ENCODE measurements at places on chromosomes 3 and 15.

- DNase-seq = no peak
These were observed 319.9 kb downstream of the ARRDC4 start for GRCh38 chr15:98280284-98280975.

- no peak for DNase-seq
These were observed 511.9 kb downstream of the GBE1 start for GRCh38 chr3:81249540-81250029.

DNA sequence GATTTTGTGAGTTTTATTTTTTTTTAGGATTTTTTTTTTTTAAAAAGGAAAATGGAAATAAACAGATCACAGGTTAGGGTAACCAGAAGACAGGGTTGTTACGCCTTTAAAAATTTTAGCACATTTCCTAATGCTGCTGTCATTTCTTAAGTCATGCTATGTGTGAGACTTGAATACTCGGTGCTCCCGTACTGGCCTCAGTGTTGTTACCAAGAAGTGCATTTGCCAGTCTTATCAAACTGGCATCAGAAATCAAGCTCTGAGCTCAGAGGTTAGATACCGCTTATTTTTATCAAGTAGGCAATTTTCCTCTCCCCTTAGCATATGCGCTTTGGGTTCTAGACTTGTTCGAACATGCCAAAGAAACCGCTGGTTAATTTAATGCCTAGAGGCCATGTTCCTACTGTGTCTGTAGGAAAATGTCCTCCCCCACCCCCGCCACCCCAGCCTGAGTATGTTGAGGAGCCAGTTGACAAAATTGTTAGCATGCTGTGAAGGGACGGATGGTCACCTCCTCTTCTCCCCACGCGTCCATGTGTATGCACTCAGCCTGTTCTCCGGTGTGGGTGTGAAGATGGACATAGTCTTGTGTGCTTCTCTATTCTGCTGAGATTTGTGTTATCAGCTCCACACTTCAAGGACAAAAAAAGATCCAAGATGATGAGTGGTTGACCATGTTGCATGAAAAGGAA is 88.9 kb downstream of the ITPR1 start:
- no peak for DNase-seq

DNA sequence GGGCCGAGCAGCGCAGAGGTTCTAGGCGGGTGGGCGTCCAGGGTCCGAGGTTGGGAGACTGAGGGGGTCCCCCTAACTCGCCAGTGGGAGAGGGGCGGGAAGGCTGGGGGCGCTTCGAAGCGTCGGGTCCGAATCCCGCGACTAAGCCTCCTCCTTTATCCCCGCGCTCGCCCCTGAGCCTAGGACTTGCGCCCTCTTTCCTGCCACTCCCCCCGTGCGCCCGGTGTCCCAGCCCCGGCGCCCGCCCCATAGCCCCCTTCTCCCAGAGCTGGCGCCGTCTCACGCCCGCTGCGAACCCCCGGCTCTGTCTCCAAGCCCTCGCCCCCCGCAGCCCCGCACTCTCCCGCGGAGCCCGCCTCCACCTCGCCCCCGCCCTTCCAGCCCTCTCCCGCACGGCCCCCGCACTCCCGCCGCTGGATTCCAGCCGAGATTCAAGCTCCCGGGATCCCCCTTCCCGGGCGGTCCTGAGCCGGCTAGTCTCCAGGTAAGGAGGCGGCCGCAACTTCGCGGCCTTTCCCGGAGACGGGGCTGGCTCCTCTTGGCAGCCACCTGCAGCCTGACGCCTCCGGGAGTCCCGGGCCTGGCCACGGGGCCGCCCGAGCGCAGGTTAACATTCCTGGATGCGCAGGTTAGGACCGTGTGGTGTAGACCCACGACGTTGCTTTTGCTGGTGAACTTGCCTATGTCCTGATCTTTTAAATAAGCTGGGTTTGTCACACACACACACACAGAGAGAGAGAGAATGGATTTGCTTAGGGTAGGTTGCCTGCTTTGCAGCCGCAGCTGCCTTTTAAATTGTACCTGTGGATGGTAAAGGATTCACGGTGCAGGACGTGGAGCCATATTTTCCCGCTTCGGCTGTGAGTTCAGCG is 563 bp downstream of the PXYLP1 start:
- peak; percentile 8 for DNase-seq

DNA sequence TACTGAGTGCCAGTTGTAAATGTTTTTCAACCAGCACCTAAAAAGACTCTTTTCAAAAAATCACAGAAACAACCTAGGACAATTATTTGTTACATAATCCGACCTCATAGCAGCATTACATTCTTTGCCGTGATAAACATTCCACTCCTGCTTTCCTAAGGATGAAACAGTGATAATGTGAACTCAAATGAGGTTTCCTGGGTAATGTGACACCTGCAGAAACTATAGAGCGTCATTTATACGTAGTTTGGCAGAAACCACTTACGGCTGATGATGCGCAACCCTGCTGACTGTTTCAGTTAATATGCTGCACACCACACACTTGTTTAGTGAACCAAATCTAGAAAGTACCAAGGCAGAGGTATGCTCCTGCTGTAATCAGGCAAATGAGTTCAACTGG is 55.8 kb downstream of the SEMA6D start:
- DNase-seq = no peak

DNA sequence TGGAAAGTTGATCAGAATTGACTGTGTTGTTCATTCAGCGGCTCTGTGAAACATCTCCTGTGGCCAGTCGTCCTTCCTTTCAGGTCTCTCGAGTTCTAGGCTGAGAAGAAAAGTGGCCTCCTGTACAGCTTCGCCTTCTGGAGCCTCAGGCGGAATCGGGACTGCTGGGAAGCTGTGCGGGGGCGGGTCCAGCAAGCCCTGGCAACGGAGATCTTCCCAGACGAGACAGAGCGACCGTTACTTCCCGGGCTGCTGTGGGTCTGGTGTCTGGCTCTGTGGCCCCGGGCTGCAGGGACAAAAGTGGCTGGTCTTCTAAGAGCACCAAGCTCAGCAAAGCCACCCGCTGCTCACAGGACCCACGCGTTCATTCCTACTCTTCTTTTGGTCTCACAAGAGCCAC is 88.6 kb upstream of the CACNA2D3 start:
- no peak for DNase-seq

GRCh38 chr3:181885868-181886630 is 174.3 kb downstream of the SOX2 start:
- DNase-seq = no peak

GRCh38 chr15:77143191-77143590 is 72.3 kb upstream of the TSPAN3 start:
- no peak for DNase-seq

DNA sequence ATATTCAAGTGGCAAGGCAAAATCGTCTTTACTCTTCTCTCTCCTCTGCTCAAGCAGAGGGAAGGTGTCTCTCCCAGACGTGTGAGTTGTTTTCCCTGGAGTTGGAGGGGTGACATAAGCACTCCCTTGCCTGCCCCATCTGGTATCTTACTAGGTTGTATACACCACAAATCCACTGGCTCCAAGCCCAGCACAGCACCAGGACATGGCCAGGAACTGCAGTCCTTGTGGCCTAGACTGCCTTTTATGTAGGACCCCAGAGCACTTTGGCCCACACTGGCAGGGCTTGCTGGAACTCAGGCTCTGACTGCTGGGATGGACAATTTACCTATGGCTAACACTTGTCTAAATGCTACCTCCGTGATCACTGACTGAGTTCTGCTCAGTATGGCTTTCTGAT is 34.0 kb downstream of the DZIP3 start:
- no peak for DNase-seq

- no peak for DNase-seq
These were observed 6.1 kb downstream of the MST1 start for GRCh38 chr3:49683162-49683561.

DNA sequence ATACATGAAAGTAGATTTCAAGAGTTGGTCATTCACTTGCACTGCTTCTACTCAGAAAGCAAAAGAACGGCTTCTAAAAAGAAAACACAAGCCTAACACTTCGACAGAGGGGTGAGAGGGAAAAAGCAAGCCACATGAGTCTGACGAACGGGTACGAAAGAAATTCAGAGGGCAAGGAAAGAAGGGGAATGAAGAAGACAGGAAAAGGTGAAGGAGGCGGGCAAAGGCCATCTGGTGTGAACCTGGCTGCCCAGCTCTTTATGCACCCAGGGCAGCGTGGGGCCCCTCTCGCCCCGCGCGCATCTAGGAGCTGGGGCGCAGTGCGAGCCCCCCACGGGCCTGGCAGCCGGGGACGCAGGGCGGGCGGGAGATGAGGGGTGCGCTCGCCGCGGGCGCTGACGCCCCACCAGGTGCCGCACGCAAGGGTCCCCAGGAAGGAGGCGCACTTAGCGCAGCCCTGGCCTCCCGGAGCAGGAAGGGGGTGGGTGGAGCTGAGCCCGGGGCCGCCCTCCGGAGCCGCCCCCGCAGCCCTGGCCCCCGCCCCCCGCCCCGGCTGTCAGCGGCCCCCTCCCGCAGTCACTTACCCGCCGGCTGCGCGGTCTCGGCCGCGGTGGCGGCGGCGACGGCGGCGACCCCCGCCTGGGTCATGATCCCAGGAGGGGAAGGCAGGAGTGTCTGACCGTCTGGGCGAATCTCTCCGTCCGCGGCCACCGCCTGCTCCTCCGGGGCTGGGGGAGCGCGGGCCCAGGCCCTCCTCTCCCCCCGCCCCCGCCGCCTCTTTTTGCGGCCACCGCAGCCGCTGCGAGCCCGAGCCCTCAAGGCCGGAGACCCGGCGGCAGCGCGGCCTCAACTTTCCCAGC is at the start of gene USF3:
Gene USF3 (minus strand): TSS at position 857 of the 860 bp plus-strand sequence. CDS start 21,764 bp downstream, outside the sequence.
- peak; percentile 84 for DNase-seq

GRCh38 chr15:63256433-63257274 is 20.8 kb upstream of the APH1B start:
- no peak for DNase-seq

DNA sequence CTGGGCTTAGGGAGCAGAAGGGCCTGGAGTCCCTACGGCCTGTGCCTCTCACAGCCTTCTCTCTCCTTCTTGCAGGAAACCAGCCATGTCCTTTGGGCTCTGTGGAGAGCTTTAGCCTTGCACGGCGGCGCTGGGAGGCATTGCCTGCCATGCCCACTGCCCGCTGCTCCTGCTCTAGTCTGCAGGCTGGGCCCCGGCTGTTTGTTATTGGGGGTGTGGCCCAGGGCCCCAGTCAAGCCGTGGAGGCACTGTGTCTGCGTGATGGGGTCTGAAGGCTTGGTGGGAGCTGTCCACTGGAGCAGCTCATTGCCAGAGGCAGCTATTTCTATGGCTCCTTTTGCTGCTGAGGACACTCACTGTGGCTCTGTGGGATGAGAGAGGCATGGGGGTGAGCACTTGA is 4.1 kb downstream of the KLHDC8B start:
- DNase-seq = no peak

- DNase-seq = no peak
These were observed 227.5 kb downstream of the ALCAM start for GRCh38 chr3:105594219-105594618.

GRCh38 chr15:34812369-34812768 is 17.0 kb upstream of the ACTC1 start:
- DNase-seq = no peak

- DNase-seq = no peak
These were observed 447.4 kb downstream of the AGBL1 start for GRCh38 chr15:86526938-86527690.

DNA sequence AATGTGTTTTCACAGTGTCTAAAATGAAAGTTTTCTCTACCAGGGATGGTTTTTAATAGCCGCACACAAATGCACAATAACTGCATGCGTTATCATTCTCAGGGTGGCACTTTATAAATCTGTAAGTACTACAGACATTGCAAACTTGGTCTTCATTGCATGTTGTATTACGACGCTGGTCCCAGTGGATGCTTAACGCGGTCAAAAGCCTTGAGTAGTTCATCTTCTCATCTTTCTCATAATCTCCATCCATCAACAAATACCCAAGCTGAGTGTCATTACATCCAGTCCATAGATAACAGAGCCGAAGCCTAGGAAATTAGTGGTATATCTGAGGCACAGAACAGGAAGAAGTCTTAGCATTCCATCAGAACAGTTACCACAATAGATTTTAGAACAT is 72.6 kb downstream of the USF3 start:
- DNase-seq = no peak

DNA sequence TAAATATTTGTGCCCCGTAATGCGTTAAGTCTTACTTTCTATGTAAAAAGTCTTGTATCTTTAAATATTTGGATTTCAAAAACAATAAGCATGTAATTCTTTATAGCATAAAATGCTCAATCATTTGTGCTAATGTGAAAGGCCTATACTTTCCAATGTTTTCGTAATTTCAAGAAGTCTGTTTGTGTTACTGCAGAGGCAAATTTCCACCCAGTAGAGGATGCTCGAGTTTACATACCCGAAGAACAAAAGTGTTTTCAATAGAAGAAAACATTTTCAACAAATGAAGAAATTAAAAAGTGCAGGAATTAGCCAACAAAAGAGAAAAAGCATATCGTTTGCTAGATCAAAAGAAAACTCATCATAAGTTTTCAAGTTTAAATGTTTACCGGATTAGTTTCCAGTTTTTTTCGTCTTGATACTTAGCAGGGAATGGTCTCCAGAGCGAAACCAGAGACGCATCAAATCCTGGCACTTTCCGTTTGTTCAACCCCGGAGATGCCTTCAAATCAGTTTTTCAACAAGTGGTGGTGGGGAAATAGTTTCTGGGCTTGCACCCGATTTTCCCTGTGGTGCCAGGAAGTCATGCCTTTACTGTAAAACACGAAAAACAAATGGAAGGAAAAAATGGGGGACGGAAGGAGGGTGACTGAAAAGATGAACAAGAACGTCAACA is 1.0 kb downstream of the CGGBP1 start:
- DNase-seq = peak; percentile 2

DNA sequence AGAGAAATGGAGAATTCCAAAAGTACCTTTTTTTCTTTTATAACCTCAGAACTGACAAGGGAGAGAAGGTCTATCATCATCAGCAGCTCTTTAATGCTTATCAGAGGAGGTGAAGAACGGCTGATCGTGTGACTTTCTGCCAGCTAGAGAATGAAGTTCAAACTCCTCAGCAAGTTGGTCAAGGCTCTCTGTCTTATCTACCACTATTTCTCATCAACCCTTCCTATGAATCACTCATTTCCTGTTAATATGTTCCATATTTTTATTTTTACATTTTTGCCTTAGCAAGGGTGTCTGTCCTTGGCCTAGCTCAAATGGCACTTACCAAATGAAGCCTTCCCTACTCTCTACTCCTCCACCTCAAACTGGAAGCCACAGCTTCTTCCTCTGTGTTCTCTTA is 73.1 kb upstream of the TSPAN3 start:
- no peak for DNase-seq
